ENCODE measurements at places on chromosomes 6 and 20.

- DNase-seq, result no peak
- H3K4me1 ChIP-seq, result no peaks in the 10 kb centered on the region
- H3K36me3 ChIP-seq, result no peaks in the 10 kb centered on the region
- no peaks in the 10 kb centered on the region for H3K27me3 ChIP-seq
- H3K4me3 ChIP-seq, result no peak overlapping the region
- no peak overlapping the region for H3K27ac ChIP-seq
Measured at GRCh38 chr6:127503022-127503421, 16.1 kb downstream of the MTCL3 start.

- H3K4me3 ChIP-seq, result no peak overlapping the region
- H3K4me1 ChIP-seq, result peaks cover 13% of the 10 kb centered on the region
- H3K27ac ChIP-seq, result no peak overlapping the region
- DNase-seq, result no peak
Measured at GRCh38 chr20:46739431-46740213, 30.2 kb downstream of the SLC2A10 start.

- no peak for DNase-seq
- no peak overlapping the region for H3K27ac ChIP-seq
- H3K27me3 ChIP-seq, result no peaks in the 10 kb centered on the region
- H3K4me1 ChIP-seq, result peaks cover 8% of the 10 kb centered on the region
Measured at GRCh38 chr6:139862311-139862710, 487.9 kb upstream of the CITED2 start.

- H3K36me3 ChIP-seq, result peaks cover 1% of the 10 kb centered on the region
- DNase-seq, result no peak
- peak overlapping the region; percentile 45 for H3K27ac ChIP-seq
Measured at GRCh38 chr6:70527071-70527737, 39.5 kb upstream of the SDHAF4 start.

DNA sequence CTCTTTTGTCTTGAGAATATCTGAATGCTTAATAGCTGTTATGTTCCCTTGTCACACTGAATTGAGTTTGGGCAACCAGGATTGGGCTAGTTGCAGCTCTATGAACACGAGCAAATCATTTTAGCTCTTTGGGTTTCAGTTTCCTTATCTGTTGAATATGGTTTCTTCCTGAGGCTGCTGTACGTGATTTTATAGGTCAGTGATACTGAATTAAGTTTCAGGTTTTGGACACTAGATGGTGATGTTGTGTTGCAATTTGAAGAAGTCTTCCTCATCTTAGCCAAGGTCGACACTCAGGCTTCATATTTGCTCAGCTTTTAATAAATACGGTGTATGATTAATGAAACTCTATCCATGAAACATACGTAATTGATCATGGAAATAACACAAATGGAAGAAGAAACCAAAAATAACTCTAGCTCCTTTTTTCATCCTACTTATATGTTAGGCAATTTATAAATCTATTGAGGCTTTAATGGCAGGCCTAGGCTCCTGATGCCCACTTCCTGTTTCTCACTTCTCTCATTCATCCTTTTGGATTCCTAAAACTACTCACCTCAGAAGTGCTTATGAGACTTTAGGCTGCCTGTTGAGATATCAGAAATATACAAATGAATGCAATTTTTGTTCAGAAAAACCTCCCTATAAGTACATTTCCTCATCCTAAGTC is 354.1 kb upstream of the MAP3K7 start:
- H3K36me3 ChIP-seq, result no peaks in the 10 kb centered on the region
- no peak for DNase-seq
- H3K4me1 ChIP-seq, result peaks cover 6% of the 10 kb centered on the region
- no peak overlapping the region for H3K4me3 ChIP-seq

DNA sequence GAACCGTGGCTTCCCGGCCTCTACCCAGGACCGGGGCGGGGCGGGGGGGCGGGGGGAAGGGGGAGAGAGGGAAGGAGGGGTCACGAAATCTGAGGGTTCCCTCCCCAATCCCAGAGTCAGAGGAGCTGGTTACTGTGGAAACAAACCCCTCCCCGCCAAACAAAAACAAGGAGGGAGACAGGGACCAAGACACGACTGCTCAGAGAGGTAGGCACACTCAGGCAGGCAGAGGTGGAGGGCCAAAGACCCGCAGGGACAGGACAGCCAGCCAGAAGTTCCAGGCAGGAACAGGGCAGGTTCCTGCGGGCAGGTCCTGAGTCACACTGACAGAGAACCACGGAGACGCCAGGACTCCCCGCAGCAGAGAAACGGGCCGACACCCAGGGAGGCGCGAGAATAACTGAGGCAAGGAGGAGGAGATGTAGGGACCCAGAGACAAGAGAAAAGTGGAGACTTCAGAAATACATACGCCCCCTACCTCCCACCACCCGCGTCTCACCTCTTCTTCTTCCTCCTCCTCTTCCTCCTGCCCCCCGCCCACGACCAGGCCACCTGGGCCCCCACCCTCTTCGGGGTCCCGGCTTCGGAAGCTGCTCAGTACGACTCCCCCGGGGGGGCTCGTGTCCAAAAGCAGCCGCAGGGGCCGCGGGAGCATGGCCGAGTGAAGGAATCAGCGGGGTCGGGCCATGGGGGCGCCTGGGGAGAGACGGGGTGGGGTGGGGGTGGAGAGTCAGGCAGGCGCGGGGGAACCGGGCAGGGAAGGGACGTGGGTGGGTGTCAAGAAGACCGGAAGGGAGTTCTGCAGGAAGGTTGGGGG is 578 bp downstream of the RGL2 start:
- DNase-seq, result no peak
- H3K27me3 ChIP-seq, result no peaks in the 10 kb centered on the region
- H3K4me3 ChIP-seq, result peak overlapping the region; percentile 98
- peak overlapping the region; percentile 99 for H3K27ac ChIP-seq
- H3K4me1 ChIP-seq, result peaks cover 36% of the 10 kb centered on the region

GRCh38 chr20:56685879-56686278 is 56.8 kb downstream of the TFAP2C start:
- peaks cover 25% of the 10 kb centered on the region for H3K4me1 ChIP-seq
- DNase-seq, result no peak
- peaks cover 5% of the 10 kb centered on the region for H3K27me3 ChIP-seq

DNA sequence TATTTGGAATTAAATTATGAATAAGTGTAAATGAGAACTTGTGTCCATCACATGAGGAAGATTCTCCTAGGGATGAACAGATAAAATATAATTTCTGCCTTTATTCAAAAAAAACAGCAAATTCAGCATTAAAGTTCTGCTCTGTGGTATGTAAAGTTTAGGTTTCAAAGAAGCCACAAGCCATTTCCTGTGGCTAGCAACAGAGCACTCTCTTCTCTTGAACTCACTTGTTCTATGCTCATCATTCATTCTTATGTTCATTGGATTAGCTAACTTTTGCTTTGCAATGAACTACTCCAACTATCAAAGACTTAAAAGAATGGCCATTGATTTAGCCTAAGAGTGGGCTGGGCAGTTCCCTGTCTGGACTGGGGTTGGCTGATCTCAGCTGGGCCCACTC is 20.8 kb upstream of the SNRPB2 start:
- H3K27me3 ChIP-seq, result peaks cover 7% of the 10 kb centered on the region
- H3K36me3 ChIP-seq, result no peaks in the 10 kb centered on the region
- no peak overlapping the region for H3K4me3 ChIP-seq
- no peak overlapping the region for H3K27ac ChIP-seq
- DNase-seq, result no peak

GRCh38 chr20:1334761-1335160 is 5.8 kb upstream of the SDCBP2 start:
- no peaks in the 10 kb centered on the region for H3K4me1 ChIP-seq
- DNase-seq, result no peak
- H3K27ac ChIP-seq, result no peak overlapping the region
- H3K36me3 ChIP-seq, result no peaks in the 10 kb centered on the region
- no peak overlapping the region for H3K4me3 ChIP-seq

- H3K27me3 ChIP-seq, result peaks cover 37% of the 10 kb centered on the region
- H3K4me3 ChIP-seq, result no peak overlapping the region
- H3K27ac ChIP-seq, result no peak overlapping the region
- no peaks in the 10 kb centered on the region for H3K4me1 ChIP-seq
- H3K36me3 ChIP-seq, result no peaks in the 10 kb centered on the region
Measured at GRCh38 chr6:84809455-84809854, 45.1 kb upstream of the TBX18 start.

DNA sequence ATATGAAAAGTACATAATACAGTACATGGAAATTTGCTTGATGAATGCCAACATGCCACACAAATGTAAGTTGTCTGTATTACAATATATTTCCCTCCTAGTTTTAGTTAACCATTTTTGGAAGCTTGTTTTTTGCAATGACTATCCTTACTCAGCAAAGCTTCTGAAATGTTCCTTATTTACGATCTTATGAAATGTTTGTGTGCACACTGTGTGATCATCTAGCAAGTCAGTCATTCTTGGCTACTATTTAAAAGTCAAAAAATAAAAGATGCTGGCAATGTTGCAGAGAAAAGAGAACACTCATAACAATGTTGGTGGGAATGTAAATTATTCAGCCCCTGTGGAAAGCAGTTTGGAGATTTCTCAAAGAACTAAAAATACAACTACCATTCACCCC is 33.8 kb downstream of the SUMO4 start:
- H3K4me3 ChIP-seq, result no peak overlapping the region
- no peak overlapping the region for H3K27ac ChIP-seq
- no peaks in the 10 kb centered on the region for H3K36me3 ChIP-seq
- peaks cover 3% of the 10 kb centered on the region for H3K4me1 ChIP-seq
- no peaks in the 10 kb centered on the region for H3K27me3 ChIP-seq

DNA sequence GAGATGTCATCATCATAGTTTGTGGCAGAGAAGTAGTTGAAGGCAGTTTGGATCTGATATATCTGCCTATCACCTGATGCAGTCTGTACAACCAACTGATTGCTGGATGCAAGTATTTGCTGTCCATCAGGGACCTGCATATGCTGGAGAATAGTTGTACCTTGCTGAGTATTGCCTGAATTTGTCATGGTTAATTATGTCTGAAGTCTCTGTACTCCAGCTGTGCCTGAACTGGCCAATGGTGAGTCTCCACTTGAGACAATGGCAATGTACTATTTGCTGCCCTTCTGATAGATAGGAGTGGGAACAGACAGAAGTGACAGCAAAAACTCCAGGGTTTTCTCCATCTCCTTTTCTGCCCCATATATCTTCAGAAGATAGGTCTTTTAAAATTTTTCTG is 531.5 kb downstream of the EPHA7 start:
- no peak overlapping the region for H3K27ac ChIP-seq
- no peak for DNase-seq
- H3K4me1 ChIP-seq, result no peaks in the 10 kb centered on the region
- no peaks in the 10 kb centered on the region for H3K36me3 ChIP-seq
- no peaks in the 10 kb centered on the region for H3K27me3 ChIP-seq
- no peak overlapping the region for H3K4me3 ChIP-seq

DNA sequence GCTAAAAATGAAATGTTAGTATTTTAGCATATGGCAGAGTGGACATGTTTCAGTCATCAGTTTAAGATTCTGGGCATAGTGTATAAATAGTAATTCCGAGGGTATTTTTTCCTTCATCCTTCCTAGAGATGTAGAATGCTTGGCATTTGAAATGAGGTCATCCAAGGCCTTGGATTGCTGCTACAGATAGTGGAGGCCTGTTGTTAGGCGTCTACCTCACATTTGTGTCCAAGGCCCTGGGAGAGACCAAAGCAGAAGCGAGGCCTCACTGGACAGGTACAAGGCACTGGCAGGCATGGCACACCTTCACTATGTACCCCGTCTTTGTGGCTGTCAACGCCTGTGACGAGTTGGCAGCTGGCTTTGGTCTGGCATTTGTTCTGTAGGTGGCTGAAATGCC is 58.0 kb downstream of the DTD1 start:
- no peaks in the 10 kb centered on the region for H3K27me3 ChIP-seq
- no peak for DNase-seq
- no peak overlapping the region for H3K4me3 ChIP-seq
- no peak overlapping the region for H3K27ac ChIP-seq
- H3K4me1 ChIP-seq, result peaks cover 15% of the 10 kb centered on the region
- peaks cover 4% of the 10 kb centered on the region for H3K36me3 ChIP-seq

DNA sequence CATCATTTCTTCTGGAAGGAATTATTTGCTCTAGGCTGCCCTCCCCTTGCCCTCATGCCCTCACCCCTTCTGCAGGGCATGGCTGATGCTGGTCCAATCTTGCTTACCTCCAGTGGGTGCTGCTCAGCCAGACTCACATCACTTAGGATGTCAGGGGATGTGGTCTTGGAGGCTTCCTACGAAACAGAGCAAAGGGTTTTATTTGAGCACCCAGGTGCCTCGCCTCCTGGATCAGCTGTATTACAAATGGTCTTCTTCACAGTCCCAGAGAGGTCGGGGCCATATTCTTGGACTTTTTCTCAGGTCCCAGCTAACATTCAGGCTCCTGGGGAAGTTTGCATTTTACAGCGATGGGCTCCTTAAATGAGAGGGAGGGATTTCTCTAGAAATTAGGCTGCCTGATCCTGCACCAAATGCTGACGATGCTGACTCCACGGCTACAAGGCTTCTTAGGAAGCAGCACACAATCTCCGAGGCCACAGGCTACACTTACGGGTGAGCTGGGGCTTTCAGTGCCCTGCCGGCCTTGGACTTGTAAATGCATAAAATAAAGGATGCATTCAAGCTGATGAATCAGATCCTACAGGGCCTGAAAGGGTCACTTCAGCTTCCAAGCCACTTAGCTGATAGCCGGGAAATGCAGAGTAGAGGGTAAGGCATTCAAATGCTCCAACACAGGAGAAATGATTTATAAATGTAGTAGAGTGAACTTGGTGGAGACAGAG is 159.8 kb upstream of the ECI2 start:
- no peaks in the 10 kb centered on the region for H3K27me3 ChIP-seq
- H3K36me3 ChIP-seq, result no peaks in the 10 kb centered on the region
- no peak for DNase-seq
- H3K4me1 ChIP-seq, result peaks cover 10% of the 10 kb centered on the region
- no peak overlapping the region for H3K4me3 ChIP-seq

DNA sequence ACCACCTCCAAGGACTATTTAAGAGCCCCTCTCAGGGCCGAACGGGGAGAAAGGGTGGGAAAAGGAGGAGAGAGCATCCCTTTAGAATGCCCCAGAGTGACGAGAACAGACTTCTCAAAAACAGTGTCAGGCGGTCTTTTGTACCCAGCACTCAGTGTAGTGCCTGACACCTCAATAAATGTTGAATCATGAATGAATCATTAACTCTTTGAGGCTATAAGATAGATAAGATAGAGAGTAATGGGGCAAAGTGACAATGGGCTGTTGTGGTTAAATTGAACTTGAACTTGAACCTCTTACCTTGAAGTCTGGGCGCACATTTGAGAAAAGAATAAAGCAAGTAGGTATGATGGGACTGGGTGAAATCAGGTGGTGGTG is 7.4 kb downstream of the TCF21 start:
- peak overlapping the region; percentile 64 for H3K4me3 ChIP-seq
- no peaks in the 10 kb centered on the region for H3K36me3 ChIP-seq
- peaks cover 16% of the 10 kb centered on the region for H3K4me1 ChIP-seq
- peaks cover 76% of the 10 kb centered on the region for H3K27me3 ChIP-seq
- no peak for DNase-seq
- no peak overlapping the region for H3K27ac ChIP-seq

DNA sequence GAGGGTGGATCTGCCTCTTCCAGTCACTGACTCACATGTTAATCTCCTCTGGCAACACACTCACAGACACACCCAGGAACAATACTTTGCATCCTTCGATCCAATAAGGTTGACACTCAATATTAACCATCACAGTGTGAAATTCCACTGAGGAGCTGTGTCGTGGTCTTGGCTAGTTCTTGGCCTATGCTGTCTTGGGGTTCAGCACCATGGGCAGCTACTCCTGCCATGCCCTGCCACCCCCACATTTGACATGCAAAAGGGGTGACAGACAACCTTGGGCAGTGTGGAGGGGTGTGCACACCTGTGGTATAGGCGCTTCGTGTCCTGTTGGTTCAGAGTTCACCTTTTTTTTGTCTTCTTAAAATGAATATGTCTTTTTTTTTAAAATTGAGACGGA is 25.8 kb downstream of the ANKRD6 start:
- H3K36me3 ChIP-seq, result no peaks in the 10 kb centered on the region
- peaks cover 6% of the 10 kb centered on the region for H3K4me1 ChIP-seq
- no peaks in the 10 kb centered on the region for H3K27me3 ChIP-seq
- no peak overlapping the region for H3K4me3 ChIP-seq
- no peak overlapping the region for H3K27ac ChIP-seq

GRCh38 chr6:61977099-61977498 is 308.9 kb downstream of the KHDRBS2 start:
- no peak overlapping the region for H3K27ac ChIP-seq
- no peaks in the 10 kb centered on the region for H3K27me3 ChIP-seq
- no peaks in the 10 kb centered on the region for H3K4me1 ChIP-seq

Data from chondrocyte (in vitro differentiated cells).